ENCODE measurements at places on chromosomes 12 and 14.

GRCh38 chr12:89247967-89248366 lies 104.3 kb downstream of the DUSP6 start:
- no peak for DNase-seq

- DNase-seq: no peak
These were observed 40.5 kb downstream of the ALKBH1 start for GRCh38 chr14:77667331-77667730.

DNA sequence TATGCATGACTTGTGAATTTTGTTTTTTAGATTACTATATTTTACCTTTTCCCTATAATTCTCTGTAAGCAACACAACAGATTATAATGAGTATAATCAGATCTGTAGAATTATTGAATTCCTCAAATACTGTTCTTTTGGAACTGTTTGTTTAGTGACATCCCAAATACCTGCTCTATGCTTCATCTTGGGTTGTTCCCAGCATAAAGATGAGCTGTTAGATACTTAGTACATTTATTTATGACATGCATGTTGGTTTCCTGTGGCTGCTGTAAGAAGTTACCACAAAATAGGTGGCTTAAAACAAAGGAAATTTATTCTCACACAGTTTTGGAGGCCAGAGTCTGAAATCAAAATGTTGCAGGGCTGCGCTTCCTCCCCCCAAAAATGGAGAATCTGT lies 78.4 kb downstream of the PTPRR start:
- DNase-seq: no peak

DNA sequence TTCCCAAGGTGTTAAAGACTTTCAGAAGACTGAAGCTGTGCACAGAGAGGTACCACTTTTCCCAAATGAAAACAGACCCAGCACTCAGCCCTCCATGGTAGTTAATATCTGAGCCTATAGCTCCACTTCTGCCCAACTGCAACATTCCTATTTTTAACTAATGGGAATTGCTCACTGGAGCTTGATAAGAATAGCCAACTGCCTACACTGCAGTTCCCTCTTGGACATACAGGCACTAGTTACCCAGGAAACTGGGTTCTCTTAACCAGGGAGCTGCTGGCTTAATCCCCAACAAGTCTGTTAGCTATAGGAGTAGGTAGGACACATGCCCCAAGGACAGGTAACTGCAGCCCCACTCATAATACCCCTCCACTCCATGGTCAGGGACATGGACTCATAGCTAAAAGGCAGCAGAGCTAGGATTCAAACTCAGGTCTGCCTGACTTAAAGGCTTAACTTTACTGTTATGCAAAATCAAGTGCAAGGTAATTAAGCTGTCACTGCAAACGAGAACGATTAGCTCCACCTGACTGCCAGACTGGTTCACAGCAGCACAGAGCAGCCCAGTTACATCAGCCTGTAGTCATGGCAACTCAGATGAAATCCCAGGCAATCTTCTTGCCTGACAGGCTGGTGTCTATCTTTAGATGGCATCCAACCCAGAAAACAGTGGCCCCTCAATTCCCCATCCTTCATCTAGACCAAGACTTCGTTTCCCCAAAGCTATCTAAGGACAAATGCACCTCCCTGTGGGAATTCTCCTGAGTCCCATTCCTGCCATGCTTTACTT lies 77.1 kb upstream of the ACTN1 start:
- no peak for DNase-seq

- no peak for DNase-seq
These were observed 109.2 kb downstream of the GALC start for GRCh38 chr14:87883750-87884149.

DNA sequence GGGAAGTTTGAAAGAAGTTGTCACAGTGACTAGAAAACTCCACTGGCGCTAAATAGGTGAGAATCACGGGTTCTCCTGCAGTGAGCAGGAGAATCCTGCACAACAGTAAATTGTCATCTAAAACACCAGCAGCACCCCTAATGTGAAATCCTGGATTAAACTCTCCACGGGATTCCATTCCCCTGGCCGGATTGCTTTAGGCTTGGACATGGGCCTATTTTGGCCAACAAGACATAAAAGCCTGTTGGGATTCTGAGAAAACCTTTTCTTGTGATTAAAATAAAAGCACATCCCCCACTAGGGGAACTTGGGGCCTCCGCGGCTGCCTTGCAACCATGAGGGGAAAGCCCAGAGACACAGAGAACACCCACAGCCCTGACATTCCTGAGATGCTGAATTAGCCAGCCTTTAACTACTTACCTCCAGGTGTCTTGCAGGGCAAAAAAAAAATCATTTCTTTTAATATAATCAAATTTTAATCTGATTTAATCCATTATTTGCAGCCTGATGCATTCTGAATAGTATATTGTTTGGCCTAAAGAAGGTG lies 21.0 kb upstream of the TSPAN11 start:
- no peak for DNase-seq

DNA sequence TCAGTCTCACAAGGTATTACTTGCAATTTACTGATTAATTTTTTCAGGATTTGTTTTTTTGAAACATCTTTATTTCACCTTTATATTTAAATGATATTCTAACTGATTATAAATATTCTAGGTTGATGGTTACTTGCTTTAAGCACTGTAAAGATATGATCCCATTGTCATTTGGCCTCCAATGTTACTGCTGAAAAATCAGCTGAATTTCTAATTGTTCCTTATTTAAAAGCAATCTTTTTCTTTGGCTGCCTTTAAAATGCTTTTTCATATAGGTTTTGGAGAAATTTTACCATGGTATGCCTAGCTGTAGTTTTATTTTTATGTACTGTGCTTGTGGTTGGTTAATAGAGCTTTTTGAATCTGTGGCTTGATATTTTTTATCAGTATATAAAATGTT lies 275.6 kb upstream of the PPFIA2 start:
- DNase-seq: no peak

DNA sequence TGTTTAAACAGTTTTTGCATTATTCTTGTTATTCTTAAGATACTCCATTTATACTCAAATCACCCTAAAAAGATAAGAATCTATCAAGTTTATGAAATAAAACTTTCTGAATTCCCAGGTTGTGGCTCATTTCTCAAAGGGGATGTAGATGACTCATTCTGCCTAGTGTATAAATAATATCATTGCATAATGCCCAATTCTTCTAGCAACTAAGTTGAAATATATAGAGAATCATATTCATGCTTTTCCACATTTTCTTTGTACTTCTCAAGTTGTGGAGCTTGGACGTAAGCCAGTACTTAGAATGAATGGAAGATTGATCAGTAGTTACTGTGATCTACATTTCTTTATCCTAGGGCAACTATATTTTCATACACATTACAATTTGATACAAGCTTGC lies 201.1 kb downstream of the PPFIA2 start:
- no peak for DNase-seq

GRCh38 chr12:92987846-92988621 lies 58.9 kb upstream of the EEA1 start:
- DNase-seq: peak; percentile 58

- no peak for DNase-seq
These were observed 49.7 kb downstream of the LRIG3 start for GRCh38 chr12:58870595-58870994.

DNA sequence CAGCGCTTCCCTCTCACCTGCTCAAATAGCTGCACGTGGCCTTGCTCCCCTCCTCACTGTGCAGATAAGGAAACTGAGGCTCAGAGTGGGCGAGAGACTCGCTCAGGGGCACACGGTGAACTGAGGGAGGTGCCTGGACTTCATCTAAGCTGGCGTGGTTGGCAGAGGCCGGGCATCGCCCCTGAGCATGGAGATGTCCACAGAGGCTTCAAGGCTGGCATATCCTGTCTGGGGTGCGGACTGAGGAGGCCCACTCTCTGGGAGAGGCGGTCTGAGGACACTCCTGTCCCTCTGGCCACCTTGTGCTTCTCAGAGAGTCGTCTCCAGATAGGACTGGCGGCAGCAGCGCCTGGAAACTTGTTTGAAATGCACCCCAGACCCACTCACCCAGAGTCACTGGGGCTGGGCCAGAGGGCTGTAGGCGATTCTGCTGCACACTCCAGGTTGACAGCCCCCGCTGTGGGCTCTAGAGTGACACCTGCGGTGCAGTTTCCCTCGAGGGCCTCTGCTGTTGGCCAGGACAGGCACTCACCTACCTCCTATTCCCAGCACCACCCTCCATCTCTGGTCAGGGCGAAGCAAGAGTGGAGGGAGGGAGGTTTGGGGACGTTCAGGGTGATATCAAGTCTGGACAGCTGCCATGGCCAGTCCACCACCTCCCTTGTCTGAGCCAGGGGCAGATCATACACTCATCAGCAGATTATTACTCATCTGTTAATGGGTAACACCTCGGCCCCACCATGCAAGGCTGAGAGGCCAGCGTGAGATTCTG lies 11.2 kb upstream of the LBHD2 start:
- DNase-seq: no peak

GRCh38 chr14:100988011-100988410 lies 84.5 kb upstream of the RTL1 start:
- no peak for DNase-seq

DNA sequence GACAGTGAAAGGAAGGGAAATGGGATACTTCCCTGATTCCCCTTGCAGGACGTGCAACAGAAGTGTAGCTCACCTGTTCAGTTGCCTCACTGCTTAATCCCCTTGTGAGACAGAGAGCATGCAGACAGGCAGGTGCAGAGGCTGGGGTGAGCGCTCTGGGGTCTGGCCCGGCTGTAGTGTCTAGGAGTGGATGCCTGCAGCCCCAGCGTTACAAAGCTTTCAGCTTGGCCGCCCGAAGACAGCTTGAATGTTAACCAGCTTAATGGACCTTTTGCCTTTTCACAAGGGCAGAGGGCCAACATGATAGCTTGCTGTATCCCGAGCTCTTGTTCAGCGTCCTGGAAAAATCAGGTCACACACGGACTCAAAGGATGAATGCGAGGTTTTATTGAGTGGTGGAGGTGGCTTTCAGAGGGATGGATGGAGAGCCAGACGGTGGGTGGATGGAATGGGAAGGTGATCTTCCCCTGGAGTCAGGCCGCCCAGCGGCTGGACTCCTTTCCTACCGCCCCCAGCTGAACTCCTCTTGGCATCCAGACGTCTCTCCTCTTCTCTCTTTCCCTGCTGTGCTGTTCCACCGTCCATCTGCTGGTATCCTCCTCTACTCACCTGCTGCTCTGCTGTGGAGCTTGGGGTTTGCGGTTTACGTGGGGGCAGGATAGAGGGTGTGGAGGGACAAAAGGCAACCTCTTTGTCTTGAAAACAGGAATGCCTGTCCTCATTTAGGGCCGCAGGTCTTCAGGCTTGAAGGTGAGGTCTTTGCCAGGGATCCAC lies 86.2 kb upstream of the RESF1 start:
- no peak for DNase-seq

GRCh38 chr12:47307680-47308399 lies 228.1 kb upstream of the AMIGO2 start:
- peak; percentile 93 for DNase-seq

- no peak for DNase-seq
These were observed 169.6 kb upstream of the FRMD6 start for GRCh38 chr14:51482102-51482501.

DNA sequence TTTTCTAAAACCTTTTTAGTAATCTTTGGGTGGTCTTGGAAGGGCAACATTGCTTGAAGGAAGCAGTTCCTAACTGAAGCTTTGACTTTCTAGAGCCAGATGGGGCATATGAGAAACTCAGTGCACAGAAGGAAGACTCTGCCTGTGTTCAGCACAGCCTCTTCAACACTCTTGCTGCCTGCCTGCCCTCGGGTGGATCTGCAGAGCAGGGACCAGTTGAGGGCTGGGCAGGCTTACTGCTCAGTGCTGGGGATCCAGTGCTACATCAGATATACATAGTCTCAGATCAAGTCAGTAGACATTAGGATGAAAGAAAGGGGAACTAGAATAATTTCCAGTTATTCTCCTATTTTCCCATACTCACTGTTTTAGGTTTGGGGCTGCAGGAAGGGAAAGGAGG lies 29.5 kb upstream of the TMX1 start:
- DNase-seq: no peak

DNA sequence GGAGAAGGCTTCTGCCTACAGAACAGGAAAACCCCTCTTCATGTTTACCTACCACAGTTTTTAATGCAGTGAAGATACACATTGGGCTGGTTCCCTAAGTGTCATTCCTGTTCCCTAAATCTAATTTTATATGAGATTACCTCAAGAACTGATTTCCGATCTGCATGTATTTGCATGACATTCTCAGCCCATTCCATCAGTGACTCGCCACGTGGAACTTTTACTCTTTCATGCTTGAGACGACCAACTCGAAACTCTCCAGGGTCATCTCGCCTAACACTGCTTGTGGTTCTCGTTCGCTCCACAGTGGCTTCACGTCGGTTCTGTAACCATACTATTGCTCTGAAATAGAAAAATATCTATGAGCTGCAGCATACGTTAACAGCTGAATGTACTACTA lies 83.1 kb upstream of the STRN3 start:
- DNase-seq: no peak

DNA sequence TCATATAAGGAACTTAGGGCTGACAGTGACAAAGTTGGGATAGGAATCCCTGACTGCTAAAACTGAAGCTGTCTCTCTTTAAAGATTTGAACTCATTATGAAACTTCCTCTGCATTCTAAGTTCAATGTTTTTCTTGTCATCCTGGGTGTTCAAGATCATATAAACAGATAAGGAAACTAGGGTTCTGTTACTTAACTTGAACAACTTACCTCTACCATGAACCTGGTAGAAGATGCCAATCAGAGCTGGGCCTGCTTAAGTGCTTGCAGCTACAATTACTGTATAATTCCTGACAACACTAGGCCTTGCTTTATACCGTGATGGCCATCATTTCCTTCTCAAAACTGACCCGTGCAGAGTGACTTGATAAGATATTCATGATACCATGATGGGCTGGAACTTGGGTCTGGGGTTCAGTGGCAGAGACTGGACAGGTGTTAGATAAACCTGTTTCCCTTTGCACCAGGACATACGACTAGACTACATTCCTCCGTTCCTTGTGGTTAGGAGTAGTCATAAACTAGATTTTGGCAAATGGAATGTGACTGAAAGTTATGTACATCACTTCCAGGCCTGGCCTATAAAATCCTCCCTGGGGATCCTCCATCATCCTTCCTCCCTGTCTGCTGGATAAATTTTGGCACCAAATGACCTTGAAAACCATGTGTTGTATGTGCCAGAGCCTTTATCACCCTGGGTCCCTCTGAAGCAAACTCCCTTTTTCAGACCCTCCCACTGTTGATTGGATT lies 172.2 kb upstream of the PRICKLE1 start:
- no peak for DNase-seq

DNA sequence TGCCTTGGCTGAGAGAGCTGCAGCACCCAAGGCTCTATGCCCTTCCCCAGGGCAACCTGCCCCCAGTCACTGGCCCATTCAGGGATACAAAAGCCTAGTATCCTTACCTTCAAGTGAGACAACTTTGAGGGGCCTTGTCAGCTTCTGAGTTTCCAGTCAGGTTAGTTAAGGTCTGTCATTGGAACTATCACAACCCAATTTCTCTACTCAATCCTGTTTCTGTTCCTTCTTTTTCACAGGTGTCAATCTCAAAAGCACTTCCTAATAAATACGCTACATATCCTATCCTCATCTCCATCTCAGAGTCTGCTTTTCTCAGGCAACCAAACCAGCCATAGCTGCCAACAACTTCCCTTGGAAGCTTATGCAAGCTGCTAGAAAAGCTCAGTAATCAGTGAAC lies 4.9 kb upstream of the PTGDR start:
- DNase-seq: no peak

GRCh38 chr12:96400631-96401075 lies 414 bp upstream of the CDK17 start:
- peak; percentile 50 for DNase-seq
